ENCODE measurements at places on chromosomes 4 and X.

DNA sequence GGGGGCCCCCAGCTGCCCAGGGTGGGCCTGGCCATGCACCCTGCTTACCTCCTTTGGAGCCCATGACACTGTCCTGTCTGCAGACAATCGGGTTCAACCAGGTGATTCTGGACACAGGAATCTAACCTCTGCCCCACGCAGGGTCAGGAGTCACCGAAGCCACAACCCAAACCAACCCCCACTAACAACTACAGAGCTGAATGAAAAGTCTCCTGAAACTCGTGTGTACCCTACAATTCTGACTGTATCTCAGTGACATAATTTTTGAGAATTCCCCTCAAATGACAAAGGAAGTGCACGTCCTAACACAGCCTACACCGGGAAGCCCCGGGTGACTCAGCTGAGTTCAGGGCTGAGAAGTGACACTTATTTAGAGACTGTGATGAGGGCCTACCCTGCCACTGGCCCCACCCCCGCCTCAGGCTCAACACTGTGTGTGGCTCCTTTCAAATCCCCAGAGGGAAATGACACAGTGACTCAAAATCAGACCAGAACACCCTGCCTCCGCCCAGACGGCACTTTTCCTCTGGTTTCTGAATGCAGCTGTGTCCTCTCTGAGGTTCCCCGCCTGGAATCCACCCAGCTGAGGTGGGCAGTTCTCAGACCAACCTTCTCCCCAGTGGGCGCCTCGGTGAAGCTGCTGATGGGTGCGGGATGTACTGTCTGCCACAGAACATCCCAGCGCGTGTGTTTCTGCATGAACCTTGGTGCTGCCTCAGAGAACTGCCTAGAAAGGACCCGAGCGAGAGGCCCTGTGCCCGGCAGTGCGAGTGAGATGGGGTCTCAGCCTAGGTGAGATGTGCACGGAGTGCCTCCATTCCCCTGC, 9.9 kb downstream of the TNIP2 start:
- peak; percentile 85 for DNase-seq

GRCh38 chrX:1391707-1392375, at the start of gene SLC25A6:
SLC25A6 (minus strand) TSS chrX:1392113; CDS start chrX:1392009, 104 bp downstream.
- peak; percentile 100 for DNase-seq

- no peak for DNase-seq
These were observed 162.1 kb downstream of the INPP4B start for GRCh38 chr4:142683997-142684396.

DNA sequence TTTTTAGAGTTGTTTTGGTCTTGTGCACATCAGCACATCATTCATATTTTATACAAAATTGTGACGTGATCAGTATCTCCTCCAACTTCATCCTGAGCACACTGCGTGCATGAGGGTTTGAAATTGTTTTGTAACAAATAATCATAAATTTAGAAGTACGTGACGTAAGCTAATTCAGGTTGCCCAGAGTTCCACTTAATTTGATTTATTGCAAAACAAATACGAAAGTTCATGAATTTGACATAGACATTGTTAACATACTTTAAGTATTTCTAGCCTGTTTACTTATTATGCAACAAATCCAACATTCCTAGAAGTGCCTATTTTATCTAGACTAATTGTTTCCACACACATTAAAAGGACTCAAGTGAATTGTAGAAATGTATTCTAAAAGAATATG, 48.3 kb downstream of the MAP7D3 start:
- no peak for DNase-seq

- no peak for DNase-seq
These were observed 14.3 kb upstream of the LSM6 start for GRCh38 chr4:146161243-146161642.

GRCh38 chr4:5029447-5029846, 10.2 kb upstream of the CYTL1 start:
- DNase-seq = no peak

- DNase-seq = no peak
These were observed 107.4 kb downstream of the MAML3 start for GRCh38 chr4:140046543-140046942.

DNA sequence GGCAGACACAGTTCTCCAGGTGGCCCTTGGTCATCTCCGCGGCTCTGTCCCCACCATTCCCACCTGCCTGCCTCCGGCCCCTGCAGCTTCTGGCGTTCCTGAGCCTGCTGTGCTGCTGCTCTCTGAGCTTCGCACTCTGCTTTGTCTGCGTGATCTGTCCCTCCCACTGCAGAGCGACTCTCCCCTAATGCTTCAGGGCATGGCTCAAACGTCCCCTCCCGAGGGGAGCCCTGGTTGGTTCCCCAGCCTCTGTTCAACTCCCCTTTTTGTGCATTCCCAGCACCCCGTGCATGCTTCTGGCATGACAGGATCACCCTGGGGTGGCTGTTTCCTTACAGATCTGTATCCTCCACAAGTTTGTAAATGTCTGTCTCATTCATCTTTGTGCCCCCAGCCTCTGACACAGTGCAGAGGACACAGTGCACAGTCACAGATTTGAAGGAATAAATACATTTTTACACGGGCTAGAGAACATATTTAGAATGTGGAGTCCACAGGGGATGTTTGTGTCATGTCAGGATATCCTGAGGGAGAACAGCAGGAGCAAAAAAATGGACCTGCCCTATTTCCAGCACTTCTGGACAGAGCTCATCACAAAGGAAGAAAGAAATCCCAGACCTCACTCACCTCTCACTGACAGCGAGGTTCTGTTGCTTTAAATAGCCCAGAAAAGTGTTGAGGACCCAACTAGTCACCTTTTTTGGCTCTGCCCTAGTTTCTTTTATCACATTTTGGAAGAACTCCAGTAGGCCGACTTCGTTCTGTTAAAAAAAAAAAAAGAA, 72.6 kb downstream of the GATB start:
- no peak for DNase-seq

All from CD4-positive, alpha-beta T cell treated with Interleukin-17A for 4 hours (primary cell).